ENCODE measurements at places on chromosomes 5 and 9.

DNA sequence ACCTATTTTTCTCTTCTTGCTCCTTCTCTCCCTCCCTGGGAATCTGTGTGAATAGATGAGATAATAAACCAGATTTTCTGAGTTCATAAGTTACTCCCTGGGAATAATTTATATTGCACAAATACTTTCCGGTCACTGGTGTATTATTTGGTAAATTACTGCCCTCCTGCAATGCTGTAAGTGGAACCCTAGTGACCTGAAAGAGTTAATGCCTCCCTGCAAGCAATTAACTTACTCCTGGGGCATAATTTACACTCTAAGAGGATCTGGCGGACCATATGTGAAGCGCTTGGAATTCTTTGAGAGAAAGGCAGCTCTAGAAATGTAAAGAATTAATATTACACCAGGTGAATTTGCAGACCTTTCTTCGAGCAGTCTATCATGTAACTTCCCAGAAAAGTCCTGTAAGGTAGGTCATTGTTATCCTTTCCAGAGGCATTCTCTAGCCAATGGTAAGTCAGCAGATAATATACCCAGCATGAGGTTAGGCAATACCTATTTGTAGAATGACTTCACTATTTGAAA is 7.0 kb upstream of the GDNF start:
- DNase-seq = no peak

DNA sequence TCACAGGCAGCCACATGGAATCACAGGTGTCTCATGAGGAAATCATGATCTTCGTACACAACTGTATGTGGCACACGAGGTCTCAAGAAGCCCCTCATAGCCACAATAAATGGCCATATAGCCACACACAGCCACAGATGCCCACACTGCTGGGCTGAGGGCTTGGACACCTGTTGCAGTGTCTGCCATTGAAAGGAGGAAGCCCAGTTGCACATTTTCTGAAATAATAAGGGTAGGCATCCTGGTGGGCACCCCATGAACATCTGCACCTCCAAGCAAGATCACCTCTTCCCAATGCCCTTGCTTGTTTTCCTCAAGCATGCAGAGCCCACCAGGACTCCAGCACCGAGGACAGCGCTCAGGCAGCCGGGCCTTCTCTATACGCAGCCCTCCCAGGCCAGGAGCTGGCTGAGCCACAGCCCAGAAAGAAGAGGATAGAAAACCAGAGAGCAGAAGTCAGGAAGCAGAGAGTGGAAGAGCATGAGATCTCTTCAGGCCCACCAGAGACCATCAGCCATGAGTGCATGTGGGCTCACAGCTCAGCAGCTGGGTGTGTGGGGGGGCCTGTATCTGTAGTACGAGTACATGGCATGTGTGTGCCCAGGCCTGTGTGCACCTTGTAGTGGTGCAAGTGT is 1.0 kb upstream of the ACSL6 start:
- DNase-seq = no peak

GRCh38 chr5:88660264-88660946 is 222.6 kb downstream of the MEF2C start:
- no peak for DNase-seq

DNA sequence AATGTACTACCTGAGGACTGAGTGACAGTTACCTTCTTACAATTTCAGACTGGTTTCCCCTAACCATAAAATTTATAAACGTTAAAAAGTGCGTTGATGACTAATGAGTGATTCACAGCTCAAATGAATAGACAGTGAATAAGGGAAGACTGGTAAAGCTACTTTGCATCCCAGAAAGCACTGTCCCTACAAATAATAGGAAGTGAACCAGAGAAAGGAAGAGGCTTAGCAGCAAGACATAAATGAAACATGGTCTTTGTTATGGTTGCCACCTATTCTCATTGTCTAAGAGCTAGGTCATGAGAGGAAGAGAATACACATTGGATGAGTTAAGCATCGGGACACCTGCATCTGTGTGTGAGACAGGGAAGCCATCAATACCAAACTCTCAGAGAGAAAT is 849.2 kb downstream of the TAF11L14 start:
- DNase-seq = no peak

DNA sequence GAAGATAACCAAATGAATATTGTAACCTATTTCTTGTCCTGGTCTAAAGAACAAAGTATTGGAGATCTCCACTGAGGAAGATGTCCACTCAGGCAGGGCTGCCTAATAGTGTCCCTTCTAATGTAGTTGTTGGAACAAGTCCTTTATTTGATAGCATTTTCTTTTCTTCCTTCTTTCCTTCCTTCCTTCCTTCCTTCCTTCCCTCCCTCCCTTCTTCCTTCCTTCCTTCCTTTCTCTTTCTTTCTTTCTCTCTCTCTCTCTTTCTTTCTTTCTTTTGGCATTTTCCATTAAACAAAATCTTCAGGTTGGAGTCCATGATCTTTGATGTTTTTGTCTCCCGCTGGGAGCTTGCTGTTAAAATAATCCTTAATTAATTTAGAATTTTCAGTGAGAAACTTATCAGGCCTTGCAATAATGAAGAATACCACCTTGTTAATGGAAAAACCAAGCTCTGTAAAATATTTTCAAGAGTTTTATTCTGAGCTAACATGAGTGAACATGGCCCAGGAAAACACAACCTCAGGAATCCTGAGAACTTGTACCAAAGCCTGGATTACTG is 43.5 kb upstream of the TENT2 start:
- no peak for DNase-seq

DNA sequence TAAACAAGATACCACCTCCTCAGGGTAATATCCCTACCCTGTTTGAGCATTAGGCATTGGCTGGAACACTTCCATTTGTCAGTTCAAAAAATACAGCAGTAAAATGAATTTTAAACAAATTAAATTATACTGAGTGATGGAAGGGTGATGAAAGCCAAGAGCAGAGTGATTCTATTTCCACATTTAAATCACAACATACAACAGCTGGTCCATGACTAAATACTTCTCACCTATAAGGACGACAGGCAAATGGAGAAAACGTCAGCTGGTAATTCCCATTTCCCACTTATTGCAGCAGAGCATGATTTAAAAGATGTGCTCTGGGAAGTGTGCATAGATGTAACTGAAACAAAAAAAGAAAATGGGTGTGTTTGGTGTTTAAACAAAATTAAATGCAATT is 543.6 kb upstream of the DAB2 start:
- DNase-seq = no peak

DNA sequence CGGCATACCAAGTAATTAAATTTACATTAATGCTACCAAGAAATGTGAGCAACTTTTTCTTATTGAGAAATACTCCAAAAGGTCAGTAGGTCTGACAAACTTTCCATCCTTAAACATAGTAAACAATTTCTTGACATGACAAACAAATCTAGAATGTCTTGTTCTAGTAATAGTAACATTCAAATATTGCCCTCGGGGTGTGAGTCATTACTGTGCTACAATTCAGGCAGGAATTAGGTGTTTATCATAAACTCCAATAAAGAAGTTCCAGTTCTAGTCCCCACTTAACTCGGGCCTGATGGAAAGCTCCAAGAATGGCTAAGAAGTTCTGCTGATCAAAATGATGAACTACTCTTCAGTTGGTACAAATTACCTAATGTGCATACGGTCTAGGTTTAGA is 235.6 kb upstream of the TUSC1 start:
- DNase-seq = no peak

GRCh38 chr5:141636413-141637122 is at the start of the genes HDAC3 and RELL2:
Gene HDAC3, minus strand, starts transcription at chr5:141636849. Its CDS starts 59 bp downstream, at chr5:141636790.
Gene RELL2, plus strand, starts transcription at chr5:141636997. Its CDS starts 1,229 bp downstream, at chr5:141638226.
- DNase-seq = peak; percentile 94

- no peak for DNase-seq
Observed at GRCh38 chr5:74064911-74065310, 438.9 kb downstream of the ARHGEF28 start.

DNA sequence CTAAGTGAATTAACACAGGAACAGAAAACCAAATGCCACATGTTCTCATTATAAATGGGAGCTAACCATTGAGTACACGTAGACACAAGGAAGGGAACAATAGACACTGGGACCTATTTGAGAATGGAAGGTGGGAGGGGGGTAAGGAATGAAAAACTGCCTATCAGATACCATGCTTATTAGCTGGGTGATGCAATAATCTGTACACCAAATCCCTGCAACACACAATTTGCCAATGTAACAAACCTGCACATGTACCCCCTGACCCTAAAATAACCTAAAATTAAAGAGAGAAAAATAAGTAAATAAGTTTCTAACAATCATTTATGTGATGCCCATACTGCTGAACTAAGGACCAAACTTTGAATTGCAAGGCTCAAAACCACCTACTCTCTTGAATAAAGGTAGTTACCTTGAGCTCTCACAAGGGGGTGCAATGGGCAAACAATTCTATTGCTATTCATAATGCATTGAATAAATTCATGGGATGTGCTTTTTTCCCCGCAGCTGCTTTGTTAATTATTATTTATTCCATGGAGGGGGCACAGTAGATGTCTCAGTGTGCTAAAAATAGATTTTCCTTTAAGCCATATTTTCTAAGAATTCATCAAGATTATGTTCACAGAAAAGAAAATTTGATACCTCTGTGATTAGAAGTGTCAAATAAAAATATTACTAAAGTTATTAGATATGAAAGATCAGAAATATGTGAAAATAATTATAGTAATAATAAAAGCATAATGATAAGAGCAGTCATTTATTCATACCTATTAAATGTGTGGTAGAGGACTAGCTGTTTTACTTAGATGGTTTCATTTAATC is 76.2 kb upstream of the PTPN3 start:
- DNase-seq = peak; percentile 33

DNA sequence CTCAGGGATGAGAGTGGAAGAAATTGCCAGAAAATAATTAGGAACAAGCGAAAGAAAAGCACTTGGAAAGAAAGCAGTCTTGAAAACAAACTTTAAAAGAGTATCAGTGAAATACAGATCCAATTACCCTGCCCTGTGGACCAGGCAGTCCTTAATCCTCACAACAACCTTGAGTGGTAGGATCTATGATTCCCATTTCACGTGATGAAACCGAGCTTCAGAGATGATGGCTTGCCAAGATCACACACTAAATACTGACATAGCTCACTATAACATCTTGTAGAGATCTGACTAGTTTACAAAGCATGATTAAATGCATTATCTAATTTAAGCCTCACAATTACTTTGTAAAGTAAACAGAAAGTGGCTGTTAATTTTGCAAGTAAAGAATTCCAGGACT is 55.5 kb upstream of the ABCA1 start:
- no peak for DNase-seq

DNA sequence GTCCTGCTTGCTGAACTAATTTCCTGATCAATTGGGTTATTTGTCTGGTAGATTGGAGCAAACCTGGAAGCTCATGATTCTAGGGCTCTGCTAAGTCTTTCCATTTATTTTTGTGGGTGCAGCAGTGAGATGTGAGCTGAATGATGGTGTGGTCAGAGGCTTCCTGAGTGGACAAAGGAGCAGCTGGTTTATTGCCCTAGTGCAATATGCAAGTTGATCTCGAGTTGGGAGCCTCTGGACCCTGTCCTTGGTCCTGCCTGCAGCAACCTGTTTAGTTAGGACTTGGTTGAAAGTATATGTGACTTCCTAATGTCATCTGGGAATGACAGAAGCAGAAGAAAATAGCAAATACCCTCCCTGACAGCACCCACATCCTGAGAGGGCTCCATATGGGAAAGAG is 4.2 kb upstream of the UNC5A start:
- DNase-seq = peak; percentile 38

DNA sequence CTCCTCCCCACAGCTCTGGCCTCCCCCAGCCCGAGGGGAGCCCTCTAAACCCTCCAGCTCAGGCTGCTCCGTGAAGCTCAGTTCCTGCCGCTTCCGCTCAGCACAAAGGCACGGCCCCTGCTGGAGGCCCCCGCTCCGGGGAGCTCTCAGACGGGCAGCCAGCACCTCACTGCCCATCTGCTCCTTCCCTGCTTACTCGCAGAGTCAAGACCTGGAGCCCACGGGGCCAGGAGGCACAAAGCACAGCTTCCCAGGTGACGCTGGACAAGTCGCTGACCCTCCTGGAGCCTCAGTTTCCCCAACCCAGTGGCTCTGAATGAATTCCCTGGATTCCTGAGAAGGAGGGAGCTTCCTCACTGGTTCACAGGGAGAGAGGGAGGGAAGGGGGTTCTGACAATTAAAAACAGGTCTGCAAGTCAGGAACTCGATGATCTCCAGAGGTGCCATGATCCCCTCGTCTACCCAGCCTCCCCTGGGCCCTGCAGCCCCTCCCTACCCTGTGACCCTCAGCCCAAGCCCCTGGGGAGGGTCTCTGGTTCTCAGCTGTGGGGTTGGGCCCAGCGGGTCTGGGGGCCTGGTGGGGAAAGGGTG is 36.2 kb downstream of the VAV2 start:
- DNase-seq = no peak

DNA sequence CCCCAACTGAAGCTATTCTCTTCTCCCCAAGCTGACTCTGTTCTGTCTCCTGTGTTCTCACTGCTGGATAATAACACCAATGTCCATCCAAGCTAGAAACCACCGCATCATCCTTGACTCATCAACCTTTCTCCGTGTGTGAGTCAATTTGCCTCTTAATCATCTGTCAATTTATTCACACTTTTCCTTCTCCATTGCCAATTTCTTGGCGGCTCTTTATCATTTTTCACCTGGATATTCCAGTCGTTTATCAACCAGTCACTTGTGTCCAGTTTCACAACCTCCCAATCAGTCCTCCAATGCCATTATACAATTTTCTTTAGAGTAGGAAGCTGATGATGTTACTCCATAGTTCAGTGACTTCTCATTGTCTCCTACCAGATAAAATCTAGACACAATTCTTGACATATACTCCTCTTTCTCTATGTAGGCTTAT is 45.4 kb upstream of the LIFR start:
- no peak for DNase-seq

DNA sequence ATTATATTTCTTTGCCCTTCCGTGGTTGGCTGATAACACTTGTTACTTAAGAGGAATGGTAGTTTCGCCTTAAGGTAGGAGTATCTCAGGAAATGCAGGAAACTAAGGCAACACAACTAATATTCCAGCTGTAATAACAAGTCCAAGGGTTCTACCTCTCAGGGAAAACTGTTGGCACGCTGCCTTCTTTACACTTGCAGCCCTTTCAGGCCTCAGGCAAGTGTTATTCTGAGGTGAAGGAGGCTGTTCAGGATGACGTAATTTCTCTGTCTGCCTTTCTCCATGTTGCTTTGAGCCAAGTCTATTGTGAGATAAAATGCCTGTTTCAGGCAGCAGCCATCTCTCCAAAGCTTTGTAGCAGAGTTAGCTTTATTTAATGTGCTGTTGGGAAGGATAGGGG is 38.0 kb downstream of the VCAN start:
- DNase-seq = no peak

GRCh38 chr5:124593952-124594351 is 152.5 kb downstream of the ZNF608 start:
- no peak for DNase-seq

DNA sequence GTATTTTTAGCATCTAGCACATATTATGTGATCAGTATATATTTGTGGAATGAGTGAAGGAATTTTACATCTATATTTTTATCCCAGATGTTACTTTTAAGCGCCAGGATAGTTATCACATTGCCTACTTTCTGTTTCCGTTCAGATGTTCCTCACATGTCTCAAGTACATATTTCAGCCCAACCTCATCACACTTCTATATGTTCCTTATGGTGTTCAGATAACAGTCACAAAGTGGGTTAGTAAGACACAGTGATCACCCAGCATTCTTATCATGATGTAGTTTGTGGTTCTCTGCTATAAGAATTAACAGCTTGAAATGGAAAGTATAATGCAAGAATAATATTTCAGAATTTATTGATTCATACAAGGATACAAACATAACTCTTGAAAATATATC is 170.0 kb upstream of the RASA1 start:
- DNase-seq = no peak

GRCh38 chr5:81852291-81853029 is 101.6 kb upstream of the SSBP2 start:
- DNase-seq = no peak

GRCh38 chr9:136494012-136494411 is 11.2 kb upstream of the SEC16A start:
- no peak for DNase-seq
